Activated CD4-positive, alpha-beta T cell treated with anti-CD3 and anti-CD28 coated beads, Interleukin-2, amount 10 ng/mL, durations not matched to agents 24 days and 14 days (primary cell): ENCODE measurements at places on chromosomes 5 and 9.

- DNase-seq = no peak
Measured at GRCh38 chr5:118577621-118578020, 410.7 kb downstream of the DTWD2 start.

DNA sequence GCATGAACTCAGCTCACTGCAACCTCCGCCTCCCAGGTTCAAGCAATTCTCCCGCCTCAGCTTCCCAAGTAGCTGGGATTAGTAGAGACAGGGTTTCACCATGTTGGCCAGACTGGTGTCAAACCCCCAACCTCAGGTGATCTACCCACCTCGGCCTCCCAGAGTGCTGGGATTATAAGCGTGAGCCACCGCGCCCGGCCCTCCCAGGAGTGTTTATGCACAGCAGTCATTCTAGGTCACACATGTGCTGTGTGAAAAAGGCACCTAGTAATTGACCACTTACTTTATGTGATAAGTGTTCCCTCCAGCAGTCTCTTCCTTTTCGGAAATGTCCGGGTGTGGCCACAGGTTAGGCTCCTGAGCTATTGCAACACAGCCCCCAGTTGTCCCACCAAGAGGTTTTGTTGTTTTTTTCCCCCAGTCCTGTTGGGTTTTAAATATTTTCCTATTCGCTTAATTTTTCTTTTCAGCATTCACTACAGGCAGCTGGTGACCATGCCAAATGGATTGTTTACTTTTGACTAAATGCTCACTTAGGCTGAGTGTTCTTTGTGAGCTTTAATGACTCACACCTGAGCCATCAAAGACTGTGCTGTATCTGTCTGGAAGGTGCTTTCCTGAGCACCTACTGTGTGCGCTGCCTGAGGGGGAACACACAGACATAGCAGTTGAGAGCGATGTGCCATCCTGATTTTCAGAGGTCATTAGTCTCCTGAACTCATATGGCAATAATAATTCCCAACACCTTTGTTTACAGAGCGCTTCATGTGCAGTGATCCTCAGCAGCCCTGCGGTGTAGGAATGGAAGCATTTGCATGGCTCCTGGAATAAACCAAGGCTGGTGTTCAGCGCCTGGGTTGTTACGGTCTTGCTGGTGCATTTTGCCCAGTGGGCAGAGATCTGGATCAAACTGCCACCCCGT lies 94.3 kb downstream of the MVB12B start:
- DNase-seq = no peak

GRCh38 chr9:112301420-112301819 lies 32.0 kb downstream of the PTBP3 start:
- no peak for DNase-seq

GRCh38 chr5:179192891-179193470 lies 132.8 kb downstream of the ZNF354C start:
- DNase-seq = no peak

DNA sequence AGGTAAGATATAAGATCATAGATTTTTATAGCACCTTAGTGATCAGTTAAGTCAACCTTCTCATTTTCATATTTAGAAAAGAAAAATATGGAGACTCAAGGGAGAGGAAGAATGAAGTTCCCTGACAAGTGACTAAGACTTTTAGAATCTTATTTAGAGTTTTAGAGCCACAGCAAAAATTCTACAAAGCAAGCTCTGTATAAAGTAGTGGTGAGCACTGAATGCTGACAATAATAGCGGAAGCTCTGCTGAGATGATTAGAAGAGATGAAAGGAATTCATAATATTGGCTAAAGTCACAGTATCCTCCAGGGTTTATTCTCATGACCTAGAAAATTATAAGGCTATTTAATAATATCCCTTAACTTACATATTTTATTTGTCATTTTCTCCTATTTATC lies 316.0 kb downstream of the PDE4D start:
- DNase-seq = no peak

DNA sequence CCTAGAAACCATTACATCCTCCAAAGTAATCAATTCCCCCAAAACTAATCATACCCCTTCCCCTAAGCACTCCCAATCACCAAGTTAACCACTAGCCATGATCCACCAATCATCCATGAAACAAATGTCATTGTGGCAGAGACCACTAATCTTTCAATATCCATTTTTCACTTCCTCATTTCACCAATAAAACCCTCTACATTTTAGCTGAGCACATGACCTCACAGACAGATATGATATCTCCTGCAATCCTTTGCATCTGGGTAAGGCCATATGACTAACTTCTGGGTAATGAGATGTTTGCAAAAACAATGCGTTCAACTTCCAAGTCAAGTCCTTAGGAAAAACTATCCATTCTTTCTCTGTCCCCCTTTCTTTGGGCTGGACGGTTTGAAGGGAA lies 20.7 kb downstream of the OR2S2 start:
- no peak for DNase-seq

- DNase-seq = peak; percentile 81
Measured at GRCh38 chr5:132662925-132663770, 5.2 kb downstream of the IL13 start.

DNA sequence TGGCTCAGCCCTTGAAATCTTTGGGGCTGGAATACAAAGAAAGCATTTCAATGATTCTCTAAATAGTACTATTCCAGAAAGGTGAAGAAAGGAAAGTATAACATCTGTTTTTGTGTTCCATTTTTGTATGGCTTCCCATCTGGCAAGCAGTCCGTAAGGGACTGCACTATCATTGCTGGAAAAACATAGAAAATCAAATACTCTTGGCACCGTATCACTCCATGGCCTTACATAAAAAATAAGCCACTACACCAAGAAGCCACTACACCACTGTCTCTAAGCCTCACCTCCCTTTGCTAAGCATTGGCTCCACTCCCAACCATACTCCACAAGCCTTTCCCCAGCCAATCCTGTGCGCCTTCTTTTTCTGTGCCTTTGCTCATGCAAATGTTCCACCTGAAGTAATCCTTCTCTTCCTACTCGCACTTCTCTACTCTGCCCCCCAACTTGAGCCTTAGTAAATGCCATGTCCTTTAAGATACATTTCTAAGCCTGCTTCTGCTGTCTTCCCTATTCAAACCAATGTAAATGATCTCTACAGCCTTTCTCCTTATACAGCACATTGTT lies 454.6 kb upstream of the TUSC1 start:
- no peak for DNase-seq

DNA sequence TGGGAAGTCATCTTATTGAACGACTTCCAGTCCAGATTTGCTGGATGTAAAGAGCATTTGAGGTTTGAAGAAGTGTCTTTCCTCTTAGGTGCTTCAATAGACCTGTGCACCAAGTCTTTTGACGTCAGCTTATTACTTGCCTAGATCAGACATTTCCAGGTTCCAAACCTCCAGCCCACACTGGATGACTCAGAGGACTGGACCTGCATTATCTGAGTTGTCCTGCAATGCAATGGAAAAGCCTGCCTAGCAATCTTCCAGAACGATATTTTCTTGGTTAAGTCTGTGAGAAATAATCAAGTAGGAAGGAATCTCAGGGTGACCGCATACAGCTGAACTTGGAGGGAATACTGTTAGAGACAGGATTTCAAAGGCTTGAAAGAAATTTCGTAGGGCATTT lies 147.2 kb upstream of the MOCS2 start:
- DNase-seq = no peak
